NCI-H1092 treated with DMSO at 0.1 percent for 48 hours (cell line): ENCODE measurements at places on chromosomes 11 and 22.

DNA sequence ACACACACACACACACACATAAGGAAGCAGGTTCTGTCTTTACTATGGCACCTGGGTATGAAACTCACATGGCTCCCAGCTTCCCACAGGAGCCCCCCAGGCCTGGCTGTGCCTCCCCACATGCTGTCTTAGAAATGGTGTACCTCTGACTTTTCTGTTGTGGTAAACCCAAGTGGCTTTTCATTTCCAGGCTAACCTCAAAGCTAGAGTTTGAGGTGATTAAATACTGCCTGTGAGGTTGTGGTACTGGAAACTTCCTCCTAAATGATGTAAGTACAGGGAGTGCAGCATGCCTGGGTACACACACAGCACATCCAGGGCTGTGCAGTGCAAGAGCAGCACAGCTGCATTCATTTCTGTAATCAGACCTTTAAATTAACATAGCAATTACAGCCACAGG lies 34.4 kb downstream of the ME3 start:
- no peak for DNase-seq

DNA sequence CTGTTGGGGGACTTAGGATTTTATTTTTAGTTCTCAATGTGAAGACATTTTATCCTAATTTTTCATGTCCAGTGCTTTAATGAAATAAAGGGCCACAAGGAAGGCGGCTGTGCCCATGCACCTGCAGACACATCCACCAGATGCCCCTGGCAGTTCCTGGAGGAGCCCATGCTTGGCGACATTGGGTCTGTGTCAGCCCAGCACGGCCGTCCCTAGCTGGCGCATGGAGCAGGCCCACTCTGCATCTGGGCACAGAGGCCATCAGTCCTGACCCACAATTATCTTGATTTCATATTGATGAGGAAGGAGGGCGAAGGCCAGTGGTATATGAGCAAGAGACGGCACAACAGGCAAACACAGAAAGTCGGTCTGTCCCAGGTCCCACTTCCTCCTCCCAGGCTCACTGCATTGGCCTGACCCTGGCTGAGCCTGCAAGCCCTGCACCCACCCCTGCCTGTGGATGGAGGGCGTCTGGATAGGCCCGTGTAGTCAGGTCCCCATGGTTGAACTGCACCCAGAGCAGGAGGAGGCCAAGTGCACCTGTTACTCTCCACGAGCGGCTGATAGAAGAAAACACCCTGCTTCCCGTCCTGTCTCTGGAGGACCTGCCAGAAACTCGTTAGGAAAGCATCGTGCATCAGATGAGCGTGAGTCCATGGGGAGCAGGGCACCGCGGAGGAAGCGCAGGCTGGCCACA lies 296.9 kb downstream of the BRD1 start:
- no peak for DNase-seq

- DNase-seq, result peak; percentile 94
Observed at GRCh38 chr11:61814958-61815789, 1.6 kb downstream of the FADS1 start.

DNA sequence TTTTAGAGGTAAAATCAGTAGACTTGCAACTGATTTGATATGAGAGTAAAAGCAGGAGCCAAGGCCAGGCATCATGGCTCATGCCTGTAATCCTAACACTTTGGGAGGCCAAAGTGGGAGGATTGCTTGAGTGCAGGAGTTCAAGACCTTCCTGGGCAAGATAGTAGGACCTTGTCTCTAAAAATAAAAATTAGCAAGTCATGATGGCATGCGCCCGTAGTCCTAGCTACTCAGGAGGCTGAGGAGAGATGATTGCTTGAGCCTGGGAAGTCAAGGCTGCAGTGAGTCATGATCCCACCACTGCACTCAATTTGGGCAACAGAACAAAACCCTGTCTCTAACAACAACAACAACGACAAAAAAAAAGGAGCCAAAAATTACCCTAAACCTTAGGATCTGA lies 13.5 kb downstream of the SGSM3 start:
- DNase-seq, result no peak
